ENCODE measurements at places on chromosomes 2 and 18. TPM values are rescaled to one million over a fixed set of nuclear protein-coding genes. Genes with fewer than 3 reads are reported as not detected.

ZFP36L2 gene
- 0.92 TPM for polyA plus RNA-seq

FSIP2 gene
- polyA plus RNA-seq = 12.2 TPM

C2orf72 gene
- polyA plus RNA-seq = 37.7 TPM

TFPI gene
- polyA plus RNA-seq = 0.51 TPM

CRACDL gene
- polyA plus RNA-seq = 0.85 TPM

DLGAP1 gene
- 4.5 TPM for polyA plus RNA-seq

FEV gene
- polyA plus RNA-seq = not detected

FBXO48 gene
- polyA plus RNA-seq = 0.45 TPM

FAHD2A gene
- 26.0 TPM for polyA plus RNA-seq

DTNA gene
- polyA plus RNA-seq = 53.9 TPM

COL3A1 gene
- polyA plus RNA-seq = 1.3 TPM

ARHGAP15 gene
- polyA plus RNA-seq = 0.30 TPM

RAB6D gene
- 0.68 TPM for polyA plus RNA-seq

CAPN13 gene
- polyA plus RNA-seq = not detected

TEX51 gene
- polyA plus RNA-seq = not detected

TUBB8B gene
- polyA plus RNA-seq = not detected

CYBRD1 gene
- polyA plus RNA-seq = 0.10 TPM

PRSS56 gene
- polyA plus RNA-seq = not detected

CCDC141 gene
- polyA plus RNA-seq = 0.27 TPM

OR6B2 gene
- polyA plus RNA-seq = not detected

MROH2A gene
- not detected for polyA plus RNA-seq

VWC2L gene
- polyA plus RNA-seq = 0.31 TPM

PLCD4 gene
- polyA plus RNA-seq = 9.3 TPM

MSTN gene
- polyA plus RNA-seq = 1.2 TPM

CBLN2 gene
- polyA plus RNA-seq = 28.3 TPM

UNC80 gene
- 10.4 TPM for polyA plus RNA-seq

TUBA3E gene
- not detected for polyA plus RNA-seq

TMEM200C gene
- 8.2 TPM for polyA plus RNA-seq

ANKRD30B gene
- not detected for polyA plus RNA-seq

ACTR2 gene
- 100 TPM for polyA plus RNA-seq

ABHD1 gene
- polyA plus RNA-seq = not detected

TGFA gene
- 0.85 TPM for polyA plus RNA-seq

KCNJ3 gene
- 0.68 TPM for polyA plus RNA-seq

CREG2 gene
- polyA plus RNA-seq = 1.2 TPM

PSME4 gene
- 20.4 TPM for polyA plus RNA-seq

PPP3R1 gene
- polyA plus RNA-seq = 45.3 TPM
